ENCODE measurements at places on chromosomes 7 and 10.

DNA sequence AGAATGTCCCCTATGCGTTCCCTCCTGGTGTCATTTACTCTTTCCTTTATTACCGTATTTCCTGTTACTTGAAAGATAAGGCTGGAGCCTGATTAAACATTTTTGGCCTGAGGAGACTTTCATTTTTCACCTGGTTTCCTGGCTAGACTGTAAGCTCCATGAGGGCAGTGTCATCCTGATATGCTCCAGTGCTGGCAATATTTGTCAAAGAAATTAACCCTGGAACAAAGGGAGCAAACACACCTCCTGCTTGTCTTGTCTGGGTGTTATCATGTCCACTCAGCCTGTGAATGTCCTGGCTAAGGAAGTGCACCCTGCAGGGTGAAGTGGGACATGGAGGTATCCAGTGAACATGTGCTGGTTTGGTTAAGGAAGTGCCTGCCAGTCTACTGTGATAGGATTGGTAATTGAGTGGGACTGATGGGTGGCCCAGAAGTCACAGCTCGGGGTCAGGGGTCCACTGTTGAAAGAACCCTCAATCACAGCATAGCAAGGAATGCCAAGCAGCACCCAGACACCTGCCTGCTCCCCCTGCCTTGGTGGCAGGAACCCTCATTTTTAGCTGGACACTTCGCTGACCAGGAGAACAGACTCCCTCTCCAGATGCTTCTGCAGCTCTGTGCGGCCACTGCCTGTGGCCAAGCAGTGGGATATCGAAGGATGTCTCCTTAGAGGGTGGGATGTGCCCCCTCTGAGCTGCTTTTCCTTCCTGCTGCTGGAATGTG lies 20.9 kb upstream of the PPIA start:
- DNase-seq, result no peak

- DNase-seq, result no peak
These were observed 53.6 kb downstream of the RAB11FIP2 start for GRCh38 chr10:117993166-117993565.

DNA sequence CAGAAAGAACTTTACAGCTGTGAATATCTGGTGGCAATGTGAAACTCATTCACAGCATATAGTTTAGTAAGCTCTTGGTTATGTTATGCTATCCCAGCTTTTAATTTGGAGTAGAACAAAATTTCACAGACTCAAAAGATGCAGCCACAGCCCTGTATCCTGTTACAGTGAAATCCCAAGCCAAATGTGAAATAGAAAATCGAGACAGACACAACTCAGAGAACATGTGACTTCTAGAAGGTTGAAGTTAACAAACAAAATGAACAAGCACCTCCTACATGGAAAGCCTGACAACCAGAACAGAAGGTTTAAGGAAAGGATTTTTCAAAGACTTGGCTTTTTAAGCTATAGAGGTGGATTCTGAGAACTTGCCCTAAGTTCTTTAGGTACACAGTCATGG lies 39.6 kb downstream of the JAZF1 start:
- DNase-seq, result no peak

DNA sequence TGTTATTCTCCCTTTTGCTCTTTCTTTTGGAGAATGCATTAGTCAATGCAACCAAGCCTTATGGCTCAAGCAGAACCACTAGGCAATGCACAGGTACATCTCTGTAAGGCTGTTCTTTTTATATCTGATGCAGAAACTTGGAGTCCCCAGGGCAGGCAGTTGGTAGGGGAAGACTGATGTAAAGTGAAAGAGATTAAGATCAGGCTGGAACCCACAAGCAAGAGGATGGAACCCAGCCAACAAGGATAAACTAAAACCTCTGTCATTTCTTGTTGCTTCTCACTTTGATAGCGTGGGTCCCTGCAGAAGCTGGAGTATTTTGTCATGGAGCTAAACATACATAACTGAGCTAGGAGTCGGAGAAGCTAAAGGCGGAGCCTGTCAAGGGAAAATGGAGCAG lies 142.9 kb downstream of the GPAM start:
- DNase-seq, result no peak

GRCh38 chr10:125340903-125341302 lies 180.5 kb upstream of the CTBP2 start:
- no peak for DNase-seq

DNA sequence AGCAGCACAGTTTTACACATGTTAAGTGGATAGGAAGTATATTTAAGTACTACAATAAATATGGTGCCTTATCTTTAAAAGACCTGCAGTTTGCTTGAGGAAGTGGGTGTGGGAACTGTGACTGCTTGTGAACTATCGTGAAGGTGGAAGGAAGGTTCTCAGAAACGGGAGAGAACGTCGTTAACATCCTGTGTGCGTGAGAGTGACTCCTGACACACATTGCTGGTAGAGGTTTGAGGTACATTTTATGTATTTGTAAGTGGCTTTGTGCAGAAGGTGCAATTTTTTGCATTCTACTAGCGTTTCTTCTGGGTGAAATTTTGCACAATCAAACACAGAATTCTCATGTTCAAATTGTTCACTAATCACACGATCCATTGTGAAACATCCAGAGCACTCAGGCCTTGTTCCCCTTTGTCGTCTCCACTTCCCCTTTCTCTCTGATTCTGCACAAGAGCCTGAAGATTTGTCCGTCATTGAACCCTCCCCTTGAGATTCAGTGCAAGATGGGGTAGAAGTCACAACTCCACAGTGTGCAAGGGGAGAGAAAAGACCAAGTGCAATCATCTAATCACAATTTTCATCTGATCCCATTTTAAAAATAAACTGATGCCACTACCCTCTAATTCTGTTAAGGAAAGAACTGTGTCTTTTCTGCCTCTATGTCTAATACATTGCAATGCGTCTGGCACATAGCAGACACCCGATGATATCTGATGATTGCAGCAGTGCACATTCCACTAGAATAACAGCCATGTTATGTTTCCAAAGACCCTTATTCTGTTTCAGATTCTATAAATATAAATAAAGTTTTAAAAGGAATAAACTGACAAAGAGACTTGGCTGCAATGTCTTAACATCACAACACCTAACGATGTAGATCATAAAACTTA lies 279.9 kb downstream of the NEBL start:
- no peak for DNase-seq

DNA sequence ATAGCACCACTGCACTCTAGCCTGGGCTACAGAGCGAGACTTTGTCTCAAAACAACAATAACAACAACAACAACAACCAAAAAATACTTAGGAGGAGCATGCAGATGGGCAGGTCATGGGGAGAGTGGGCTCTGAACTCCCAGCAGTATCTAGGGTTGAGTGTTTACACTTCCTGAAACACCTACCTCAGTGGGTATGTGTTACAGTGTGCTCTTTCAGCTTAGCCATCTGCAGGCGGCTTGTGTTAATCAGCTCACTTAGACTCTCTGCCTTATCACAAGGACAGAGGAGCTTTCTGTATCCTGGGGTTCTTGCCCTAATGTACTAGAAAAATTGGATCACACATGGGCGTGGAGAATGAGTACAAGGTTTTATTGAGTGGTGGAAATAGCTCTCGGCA lies 340.2 kb downstream of the KIF20B start:
- DNase-seq, result no peak

DNA sequence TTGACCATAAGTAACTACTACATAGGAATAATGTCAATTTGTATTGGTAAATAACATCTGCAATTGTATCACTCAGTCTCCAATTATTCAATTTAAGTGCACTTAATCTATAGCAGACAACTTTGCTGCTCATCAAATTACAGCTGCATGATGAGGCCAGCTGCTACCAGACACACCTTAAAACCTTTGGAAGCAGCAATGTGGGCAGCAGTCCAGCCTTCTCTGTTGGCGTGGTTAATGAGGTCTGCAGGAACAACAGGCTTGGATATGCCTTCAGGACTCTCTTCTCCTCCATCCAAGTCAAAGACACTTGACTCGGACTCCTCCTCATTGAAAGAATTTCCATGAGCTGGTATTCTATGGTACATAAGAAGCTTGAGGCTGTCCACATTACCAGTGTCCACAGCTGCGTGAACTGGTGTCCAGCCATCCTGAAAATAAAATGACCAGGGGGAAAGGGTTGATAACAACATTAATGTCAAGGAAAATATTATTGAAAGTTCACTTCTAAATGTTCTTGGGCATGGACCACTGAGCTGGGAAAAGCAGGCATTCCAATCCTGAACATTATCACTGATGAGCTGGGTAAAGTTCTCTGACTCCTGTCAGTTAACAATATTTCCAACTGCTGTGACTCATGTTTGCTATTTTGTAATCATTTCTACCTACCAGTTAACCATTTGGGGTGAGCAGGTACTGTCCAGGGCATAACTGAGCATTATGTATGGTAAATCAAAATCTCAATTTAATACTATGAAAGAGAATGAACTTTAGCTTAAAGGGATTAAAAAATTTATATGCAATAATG lies 95.7 kb downstream of the CTTNBP2 start:
- DNase-seq, result no peak

DNA sequence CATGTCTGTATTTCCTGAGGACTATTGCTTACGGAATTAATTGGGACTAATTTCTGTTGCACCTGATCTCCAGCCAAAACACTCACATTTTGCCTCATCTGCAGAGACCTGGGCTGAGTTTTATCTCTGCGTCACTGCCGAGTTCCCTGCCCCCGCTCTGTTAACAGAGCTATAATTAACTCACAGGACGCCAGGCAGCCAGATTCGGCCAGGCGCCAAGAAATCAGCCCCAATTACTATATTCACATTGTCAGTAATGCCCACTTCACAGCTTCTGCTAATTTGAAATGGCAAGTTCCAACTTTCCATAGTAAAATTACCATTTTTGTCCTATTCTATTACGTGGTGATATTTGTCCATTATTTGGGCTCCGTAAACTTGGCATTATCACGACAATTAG lies 130.5 kb downstream of the CUX1 start:
- no peak for DNase-seq

- no peak for DNase-seq
These were observed 386 bp upstream of the EIF4EBP2 start for GRCh38 chr10:70403483-70404035.

GRCh38 chr7:81725812-81726127 lies 44.1 kb downstream of the HGF start:
- DNase-seq, result no peak

GRCh38 chr10:71756311-71757191 lies 16.8 kb downstream of the VSIR start:
- DNase-seq, result no peak

GRCh38 chr7:7569081-7569527 lies 2.4 kb downstream of the MIOS start:
- no peak for DNase-seq
